Glutamatergic neuron (in vitro differentiated cells): ENCODE measurements at places on chromosomes 6 and 20. TPM values are rescaled to one million over a fixed set of nuclear protein-coding genes. Genes with fewer than 3 reads are reported as not detected.

DNA sequence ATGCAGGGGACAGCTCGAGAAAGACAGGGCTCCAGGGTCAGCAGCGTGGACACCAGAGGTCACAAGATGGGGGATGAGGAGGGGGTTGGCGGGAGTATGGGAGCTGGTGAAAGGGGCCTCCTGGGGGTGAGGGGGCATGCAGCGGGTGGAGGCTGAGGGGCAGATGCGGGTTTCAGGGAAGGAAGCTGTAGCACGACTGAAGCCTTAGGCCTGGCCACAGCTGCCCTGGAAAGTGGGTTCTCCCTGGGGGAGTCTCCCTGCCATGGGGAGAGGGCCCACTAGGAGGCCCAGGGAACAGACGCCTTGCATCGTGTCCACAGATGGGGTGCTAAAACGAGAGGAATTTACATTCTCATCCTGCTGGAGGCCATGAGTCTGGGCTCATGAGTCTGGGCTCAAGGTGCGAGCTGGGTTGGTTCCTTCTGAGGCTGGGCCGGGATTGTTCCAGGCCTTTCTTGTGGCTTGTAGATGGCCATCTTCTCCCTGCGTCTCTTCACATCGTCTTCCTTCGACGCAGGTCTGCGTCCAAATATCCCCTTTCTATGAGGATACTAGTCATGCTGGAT lies 18.0 kb downstream of the APCDD1L start:
- H3K4me3 ChIP-seq: no peak overlapping the region
- DNase-seq: no peak
- H3K36me3 ChIP-seq: peaks cover 7% of the 10 kb centered on the region
- H3K27me3 ChIP-seq: peaks cover 5% of the 10 kb centered on the region

GRCh38 chr6:20153194-20153593 lies 59.1 kb downstream of the MBOAT1 start:
- no peaks in the 10 kb centered on the region for H3K36me3 ChIP-seq
- DNase-seq: no peak
- no peaks in the 10 kb centered on the region for H3K27me3 ChIP-seq
- H3K27ac ChIP-seq: no peak overlapping the region

Gene KIAA0408
- total RNA-seq: 110 TPM

DNA sequence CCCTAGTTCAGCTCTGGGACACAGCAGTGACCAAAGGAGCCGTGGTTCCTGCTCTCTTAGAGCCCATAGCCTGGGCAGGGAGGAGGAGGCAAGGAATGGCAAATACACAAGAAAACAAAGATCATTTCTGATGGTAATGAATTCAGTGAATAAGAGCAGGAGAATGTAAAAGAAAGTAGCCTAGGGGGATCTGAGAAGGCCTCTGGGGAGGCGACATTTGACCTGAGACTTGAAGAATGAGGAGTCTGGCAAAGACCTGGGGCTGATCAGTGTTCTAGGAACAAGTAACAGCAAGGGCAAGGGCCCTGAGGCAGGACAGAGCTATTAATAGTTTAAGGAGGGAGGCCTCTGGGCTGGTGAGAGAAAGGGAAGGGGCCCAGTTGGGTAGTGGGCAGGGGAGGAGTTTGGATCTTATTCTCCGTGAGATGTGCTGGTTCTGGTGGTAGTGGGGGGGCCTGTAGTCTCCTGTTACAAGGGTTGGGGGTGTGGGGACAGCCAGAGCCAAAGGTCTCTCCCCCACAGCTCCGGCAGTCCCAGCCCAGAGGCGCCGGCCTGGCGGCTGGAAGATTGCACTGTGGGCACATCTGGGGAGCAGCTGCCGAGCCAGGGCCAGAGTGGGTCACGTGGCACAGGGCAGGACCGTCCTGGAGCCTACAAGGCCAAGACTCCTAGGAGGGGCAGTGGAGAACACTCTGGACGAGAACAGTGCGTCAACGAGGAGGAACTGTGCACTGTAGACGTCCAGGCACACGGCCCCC lies 9.3 kb upstream of the ID1 start:
- H3K27me3 ChIP-seq: peaks cover 11% of the 10 kb centered on the region
- H3K4me1 ChIP-seq: peaks cover 22% of the 10 kb centered on the region
- peak overlapping the region; percentile 17 for H3K27ac ChIP-seq

DNA sequence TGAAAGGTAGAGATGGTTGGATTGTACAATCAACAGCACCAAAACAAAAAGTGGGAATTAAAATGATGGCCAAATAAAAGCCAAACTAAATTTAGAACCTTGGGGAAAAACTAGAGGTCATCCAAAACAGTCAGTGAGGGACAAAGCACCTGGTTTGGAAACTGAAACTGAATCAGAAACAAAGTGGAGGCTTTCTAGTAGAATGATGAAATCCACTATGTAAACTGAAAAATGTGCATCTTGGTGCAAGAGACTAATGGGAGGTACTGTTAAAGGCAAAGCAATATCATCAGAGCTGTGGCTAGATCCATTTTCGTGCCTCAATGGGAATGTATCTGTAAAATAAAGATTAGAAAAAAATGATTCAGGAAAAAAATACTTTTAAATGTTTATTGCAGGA lies 380.0 kb upstream of the GJE1 start:
- no peak overlapping the region for H3K27ac ChIP-seq
- no peaks in the 10 kb centered on the region for H3K4me1 ChIP-seq
- H3K27me3 ChIP-seq: no peaks in the 10 kb centered on the region
- DNase-seq: no peak
- no peak overlapping the region for H3K4me3 ChIP-seq

DNA sequence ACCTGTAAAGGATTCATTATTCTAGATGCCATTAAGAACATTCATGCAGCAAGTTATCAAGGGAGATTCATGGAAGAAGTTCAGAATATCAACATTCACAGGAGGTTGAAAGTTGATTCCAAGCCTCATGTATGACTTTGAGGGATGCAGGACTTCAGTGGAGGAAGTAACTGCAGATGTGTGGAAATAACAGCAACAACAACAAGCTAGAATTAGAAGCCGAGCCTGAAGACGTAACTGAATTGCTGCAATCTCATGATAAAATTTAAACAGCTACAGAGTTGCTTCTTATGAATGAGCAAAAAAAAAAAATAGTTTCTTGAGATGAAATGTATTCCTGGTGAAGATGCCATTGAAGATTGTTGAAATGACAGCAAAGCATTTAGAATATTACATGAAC lies 73.3 kb upstream of the NXT1 start:
- DNase-seq: no peak
- no peaks in the 10 kb centered on the region for H3K4me1 ChIP-seq
- H3K4me3 ChIP-seq: no peak overlapping the region
- no peaks in the 10 kb centered on the region for H3K27me3 ChIP-seq

- H3K36me3 ChIP-seq: peaks cover 9% of the 10 kb centered on the region
- H3K27ac ChIP-seq: no peak overlapping the region
- DNase-seq: no peak
- no peaks in the 10 kb centered on the region for H3K27me3 ChIP-seq
These were observed 38.5 kb upstream of the OGFRL1 start for GRCh38 chr6:71250099-71250602.

Gene SRC
- 39.2 TPM for total RNA-seq

Gene TINAG
- total RNA-seq: not detected

- H3K4me1 ChIP-seq: peaks cover 7% of the 10 kb centered on the region
- no peak for DNase-seq
- H3K27ac ChIP-seq: no peak overlapping the region
- H3K4me3 ChIP-seq: no peak overlapping the region
These were observed 239.7 kb downstream of the TTLL2 start for GRCh38 chr6:167564416-167565250.

- H3K4me3 ChIP-seq: no peak overlapping the region
- no peak for DNase-seq
- H3K4me1 ChIP-seq: peaks cover 2% of the 10 kb centered on the region
- no peaks in the 10 kb centered on the region for H3K27me3 ChIP-seq
These were observed 37.2 kb downstream of the GTF2H5 start for GRCh38 chr6:158205169-158205944.

Gene RALGAPB
- 54.6 TPM for total RNA-seq

GRCh38 chr6:139510040-139510790 lies 135.8 kb upstream of the CITED2 start:
- no peak overlapping the region for H3K4me3 ChIP-seq
- peaks cover 3% of the 10 kb centered on the region for H3K4me1 ChIP-seq
- H3K27me3 ChIP-seq: no peaks in the 10 kb centered on the region
- no peaks in the 10 kb centered on the region for H3K36me3 ChIP-seq
- DNase-seq: no peak

- no peak overlapping the region for H3K4me3 ChIP-seq
- H3K27ac ChIP-seq: no peak overlapping the region
- DNase-seq: no peak
- no peaks in the 10 kb centered on the region for H3K4me1 ChIP-seq
These were observed 61.1 kb downstream of the CCN2 start for GRCh38 chr6:131890091-131890490.

DNA sequence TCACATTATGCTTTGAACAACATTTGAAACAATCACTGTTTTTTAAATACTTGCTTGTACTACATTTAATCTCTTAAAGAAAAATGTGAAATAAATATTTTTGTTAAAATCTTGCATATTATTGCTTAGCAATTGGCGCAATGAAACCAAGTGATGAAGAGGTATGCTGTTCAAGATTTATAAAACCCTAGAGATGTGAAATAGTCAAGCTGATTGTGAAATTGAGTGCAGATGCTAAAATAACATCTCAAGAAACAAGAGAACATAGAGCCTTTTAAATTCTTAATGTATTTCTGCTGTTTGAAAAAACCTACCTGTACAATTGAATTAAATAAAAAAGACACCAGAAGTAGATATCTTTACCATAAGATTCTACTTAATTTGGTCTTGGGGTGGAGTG lies 179.2 kb upstream of the MCHR2 start:
- peaks cover 4% of the 10 kb centered on the region for H3K27me3 ChIP-seq
- no peaks in the 10 kb centered on the region for H3K36me3 ChIP-seq
- no peak for DNase-seq
- peaks cover 31% of the 10 kb centered on the region for H3K4me1 ChIP-seq

DNA sequence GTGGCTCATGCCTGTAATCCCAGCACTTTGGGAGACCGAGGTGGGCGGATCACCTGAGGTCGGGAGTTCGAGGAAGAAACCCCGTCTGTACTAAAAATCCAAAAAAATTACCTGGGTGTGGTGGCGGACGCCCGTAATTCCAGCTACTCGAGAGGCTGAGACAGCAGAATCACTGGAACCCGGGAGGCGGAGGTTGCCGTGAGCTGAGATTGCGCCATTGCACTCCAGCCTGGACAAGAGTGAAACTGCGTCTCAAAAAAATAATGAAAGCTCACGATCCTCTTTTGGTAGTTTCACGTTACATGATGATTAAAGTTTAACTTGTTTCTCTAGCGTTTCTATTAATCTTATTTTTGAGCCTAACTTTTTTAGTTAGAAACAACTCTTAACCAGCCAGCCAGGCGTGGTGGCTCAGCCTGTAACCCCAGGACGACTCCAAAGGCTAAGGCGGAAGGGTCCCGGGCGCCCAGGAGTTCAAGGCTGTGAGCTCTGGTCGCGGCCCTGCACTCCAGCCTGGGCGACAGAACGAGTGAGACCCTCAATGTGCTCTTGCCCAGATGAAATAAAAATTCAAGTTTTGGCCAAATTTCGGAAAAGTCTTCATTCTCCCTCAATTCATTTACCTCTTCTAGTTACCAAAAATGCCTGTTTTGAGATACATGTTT lies 1.2 kb upstream of the WRNIP1 start:
- no peak for DNase-seq
- H3K27me3 ChIP-seq: peaks cover 10% of the 10 kb centered on the region
- H3K4me3 ChIP-seq: peak overlapping the region; percentile 91
- H3K4me1 ChIP-seq: peaks cover 19% of the 10 kb centered on the region

Gene SCUBE3
- total RNA-seq: 0.25 TPM

- H3K4me1 ChIP-seq: peaks cover 20% of the 10 kb centered on the region
- peak overlapping the region; percentile 74 for H3K4me3 ChIP-seq
- H3K27ac ChIP-seq: no peak overlapping the region
- H3K36me3 ChIP-seq: no peaks in the 10 kb centered on the region
These were observed 1.3 kb downstream of the SCUBE3 start for GRCh38 chr6:35214869-35215664.

GRCh38 chr20:51562332-51563173 lies 20.0 kb upstream of the NFATC2 start:
- H3K27ac ChIP-seq: no peak overlapping the region
- H3K27me3 ChIP-seq: peaks cover 18% of the 10 kb centered on the region
- H3K4me1 ChIP-seq: peaks cover 3% of the 10 kb centered on the region

Gene TAGAP
- not detected for total RNA-seq

Gene TRIM15
- not detected for total RNA-seq

Gene CYP39A1
- 0.17 TPM for total RNA-seq

GRCh38 chr20:12977328-12978125 lies 31.2 kb upstream of the SPTLC3 start:
- H3K4me1 ChIP-seq: no peaks in the 10 kb centered on the region
- peaks cover 2% of the 10 kb centered on the region for H3K27me3 ChIP-seq
- no peak for DNase-seq
- H3K4me3 ChIP-seq: no peak overlapping the region
- no peak overlapping the region for H3K27ac ChIP-seq

- H3K27ac ChIP-seq: no peak overlapping the region
- peaks cover 5% of the 10 kb centered on the region for H3K27me3 ChIP-seq
- no peak overlapping the region for H3K4me3 ChIP-seq
- H3K4me1 ChIP-seq: peaks cover 7% of the 10 kb centered on the region
- peaks cover 4% of the 10 kb centered on the region for H3K36me3 ChIP-seq
These were observed 119.3 kb downstream of the BMP7 start for GRCh38 chr20:57147185-57147584.

GRCh38 chr6:30814146-30815040 lies 69.9 kb upstream of the DDR1 start:
- H3K36me3 ChIP-seq: no peaks in the 10 kb centered on the region
- no peak overlapping the region for H3K4me3 ChIP-seq
- no peak overlapping the region for H3K27ac ChIP-seq
- no peaks in the 10 kb centered on the region for H3K27me3 ChIP-seq
- H3K4me1 ChIP-seq: no peaks in the 10 kb centered on the region
- DNase-seq: no peak

- no peaks in the 10 kb centered on the region for H3K4me1 ChIP-seq
- H3K36me3 ChIP-seq: no peaks in the 10 kb centered on the region
- no peak overlapping the region for H3K27ac ChIP-seq
- no peak overlapping the region for H3K4me3 ChIP-seq
These were observed 13.1 kb downstream of the CDC5L start for GRCh38 chr6:44400572-44400971.

DNA sequence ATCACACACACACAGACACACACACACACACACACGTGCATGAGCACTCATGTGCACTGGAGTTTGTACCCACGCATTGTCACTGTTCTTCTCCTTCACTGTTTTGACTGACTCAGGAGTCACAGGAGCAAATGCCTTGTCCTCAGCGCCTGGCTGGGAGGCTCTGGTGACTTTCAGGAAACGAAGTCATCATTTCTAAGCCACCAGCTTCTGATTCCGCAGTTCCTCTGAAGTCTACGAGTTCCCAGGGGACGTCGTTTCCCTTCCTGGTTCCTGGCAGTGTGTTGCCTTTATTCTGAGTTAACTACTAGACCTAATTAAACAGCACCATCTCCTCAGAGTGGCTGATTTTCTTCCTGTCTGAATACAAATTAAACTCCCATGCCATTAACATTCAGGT lies 82.2 kb upstream of the PMEPA1 start:
- H3K27ac ChIP-seq: no peak overlapping the region
- no peak for DNase-seq
- H3K27me3 ChIP-seq: peaks cover 6% of the 10 kb centered on the region
- no peaks in the 10 kb centered on the region for H3K36me3 ChIP-seq
- peaks cover 2% of the 10 kb centered on the region for H3K4me1 ChIP-seq

Gene C20orf202
- not detected for total RNA-seq

Gene YIPF3
- total RNA-seq: 198 TPM

Gene BCAS1
- total RNA-seq: 0.32 TPM
